SHP77 (cell line): ENCODE measurements at places on chromosomes 4 and X.

GRCh38 chr4:72305080-72305479, 263.9 kb downstream of the ADAMTS3 start:
- no peak for DNase-seq

DNA sequence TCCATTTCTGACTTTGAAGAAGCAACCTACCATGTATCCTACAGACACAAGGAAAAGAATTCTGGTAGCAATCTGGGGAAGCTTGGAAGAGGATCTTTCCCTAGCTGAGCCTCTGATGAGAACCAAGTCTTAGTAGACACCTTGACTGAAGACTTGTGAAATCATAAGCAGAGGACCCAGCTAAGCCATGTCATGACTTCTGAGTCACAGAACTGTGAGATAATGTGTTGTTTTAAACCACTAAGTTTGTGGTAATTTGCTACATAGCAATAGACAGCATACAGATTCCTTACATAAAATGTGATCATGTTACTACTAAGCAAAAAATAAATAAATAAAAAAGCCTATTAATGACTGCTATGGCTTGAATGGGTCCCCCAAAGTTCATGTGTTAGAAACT, 71.3 kb upstream of the ANKRD50 start:
- no peak for DNase-seq

- DNase-seq = no peak
Observed at GRCh38 chrX:31170792-31171191, 99.0 kb upstream of the FTHL17 start.

DNA sequence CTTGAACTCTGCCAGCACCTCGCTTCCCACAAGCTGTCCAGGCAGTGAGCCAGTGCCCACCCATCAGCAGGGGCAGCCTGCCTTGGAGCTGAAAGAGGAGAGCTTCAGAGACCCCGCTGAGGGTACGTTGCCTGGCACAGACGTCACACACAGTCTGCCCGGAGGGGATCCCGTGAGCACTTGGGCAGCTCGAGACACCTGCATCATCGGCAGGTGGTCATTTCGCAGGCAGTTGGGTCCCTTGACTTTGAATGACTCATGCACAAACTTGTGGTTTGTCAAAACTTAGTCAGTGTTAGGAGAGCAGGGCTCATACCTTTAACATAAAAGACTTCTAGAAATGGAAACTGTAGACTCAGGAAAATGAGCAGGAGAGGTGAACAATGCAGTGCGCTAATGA, 9.9 kb downstream of the TACC3 start:
- DNase-seq = no peak

- no peak for DNase-seq
Observed at GRCh38 chr4:17092736-17093437, 194.4 kb upstream of the LDB2 start.

- DNase-seq = no peak
Observed at GRCh38 chrX:132758759-132759158, 199.7 kb downstream of the HS6ST2 start.

GRCh38 chr4:77152421-77152820, 4.6 kb upstream of the CCNG2 start:
- no peak for DNase-seq

GRCh38 chr4:110354460-110354859, 121.5 kb upstream of the ENPEP start:
- no peak for DNase-seq

- DNase-seq = no peak
Observed at GRCh38 chrX:21225643-21226042, 148.6 kb upstream of the CNKSR2 start.

GRCh38 chr4:54643958-54644751, 13.6 kb upstream of the KIT start:
- no peak for DNase-seq

DNA sequence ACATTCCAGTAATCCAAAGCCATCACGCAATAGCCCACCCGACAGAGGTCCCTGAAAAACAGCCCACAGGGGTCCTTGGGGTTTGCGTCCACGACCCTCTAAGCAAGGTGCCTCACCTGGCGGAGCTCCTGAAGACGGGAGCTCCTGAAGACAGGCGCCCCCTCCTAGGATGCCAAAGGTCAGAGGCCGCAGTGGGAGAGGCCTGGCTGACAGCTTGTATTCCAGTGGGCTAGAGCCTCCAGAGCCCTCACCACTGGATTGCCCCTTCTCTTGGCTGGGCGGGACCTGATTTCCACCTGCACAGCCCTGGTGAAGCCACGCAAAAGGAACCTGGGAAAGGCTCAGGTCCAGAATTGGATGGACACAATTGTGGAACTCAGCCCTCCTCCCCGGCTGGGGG, 29.7 kb upstream of the WFS1 start:
- DNase-seq = no peak

GRCh38 chr4:78667764-78668163, 108.4 kb upstream of the BMP2K start:
- no peak for DNase-seq

DNA sequence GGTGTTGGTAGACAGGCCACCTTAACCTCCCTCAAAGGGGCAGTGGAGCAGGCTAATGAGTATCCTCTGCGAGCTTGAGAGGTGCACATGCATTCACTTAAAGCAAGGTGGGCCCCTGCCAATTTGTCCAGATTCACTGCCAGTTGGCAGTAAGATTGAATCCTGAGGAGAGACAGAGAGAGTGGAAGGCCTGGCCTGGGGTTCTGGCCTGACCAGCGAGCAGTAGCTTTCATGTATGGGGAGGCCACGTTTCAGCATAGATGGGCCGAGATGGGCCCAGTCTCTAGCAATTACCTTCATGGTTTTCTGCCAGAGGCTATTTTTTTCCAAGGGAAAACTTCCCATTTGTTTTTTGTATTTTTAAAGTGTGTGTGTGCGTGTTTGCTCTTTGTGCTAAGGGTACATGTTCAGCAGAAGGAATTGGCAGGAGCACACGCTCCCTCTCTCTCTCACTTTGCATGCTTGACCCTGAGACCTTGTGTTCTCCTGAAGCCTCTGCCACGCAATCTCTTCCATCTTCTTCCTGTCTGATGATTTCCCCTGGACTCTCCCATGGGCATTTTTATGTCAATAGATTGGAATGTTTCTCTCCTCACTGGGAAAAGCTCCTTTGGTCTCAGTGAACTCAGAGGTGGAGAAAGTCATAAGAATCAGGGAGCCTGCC, 215.8 kb upstream of the SFRP2 start:
- no peak for DNase-seq
